Testis (tissue), 5 donors: ENCODE measurements at places on chromosomes 13 and 19.

DNA sequence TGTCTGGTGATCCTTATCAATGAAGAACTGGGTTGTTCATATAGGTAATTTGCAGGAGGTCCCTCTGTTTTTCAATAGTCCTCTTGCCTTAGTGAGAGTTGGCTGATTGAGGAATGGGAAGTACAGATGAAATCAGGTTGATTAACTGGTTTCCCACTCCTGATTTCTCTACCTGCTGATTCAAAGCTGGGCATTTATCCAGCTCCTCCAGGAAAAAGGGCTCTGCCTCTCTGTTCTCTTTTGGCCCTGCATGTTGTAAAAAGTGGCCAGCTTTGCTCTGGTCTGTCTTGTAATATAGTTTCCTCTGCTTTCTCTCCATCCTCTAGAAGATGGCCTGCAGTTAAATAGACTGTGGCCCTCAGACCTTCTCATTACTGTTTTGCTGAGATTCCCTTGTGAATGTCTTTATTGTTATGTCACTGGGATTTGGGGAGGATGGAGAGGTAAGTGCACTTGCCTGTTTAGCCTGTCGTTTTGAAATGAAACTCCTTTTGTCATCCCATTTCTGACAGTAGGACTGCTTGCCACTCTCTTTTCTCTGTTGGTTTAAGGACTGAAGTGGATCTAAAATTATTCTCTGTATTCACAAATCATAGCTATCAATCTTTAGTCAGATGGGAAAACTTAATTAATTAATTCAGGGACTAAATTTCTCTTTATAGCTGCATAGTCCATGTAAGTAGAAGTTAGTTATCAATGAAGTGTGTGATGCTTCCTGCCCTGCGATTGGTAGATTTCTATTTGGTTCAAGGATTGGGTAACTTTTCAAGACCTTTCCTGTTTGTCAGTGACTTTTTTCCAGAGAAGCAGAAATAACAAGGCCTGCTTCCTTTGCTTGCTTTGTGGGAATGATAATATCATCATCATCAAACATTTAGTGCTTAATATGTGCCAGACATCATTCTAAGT lies 28.5 kb downstream of the GARRE1 start:
- DNase-seq: no peak

- DNase-seq: no peak
These were observed 13.5 kb downstream of the BRSK1 start for GRCh38 chr19:55297267-55297666.

GRCh38 chr19:10828981-10829821 lies 6.8 kb downstream of the TMED1 start:
- peak; percentile 37 for DNase-seq

DNA sequence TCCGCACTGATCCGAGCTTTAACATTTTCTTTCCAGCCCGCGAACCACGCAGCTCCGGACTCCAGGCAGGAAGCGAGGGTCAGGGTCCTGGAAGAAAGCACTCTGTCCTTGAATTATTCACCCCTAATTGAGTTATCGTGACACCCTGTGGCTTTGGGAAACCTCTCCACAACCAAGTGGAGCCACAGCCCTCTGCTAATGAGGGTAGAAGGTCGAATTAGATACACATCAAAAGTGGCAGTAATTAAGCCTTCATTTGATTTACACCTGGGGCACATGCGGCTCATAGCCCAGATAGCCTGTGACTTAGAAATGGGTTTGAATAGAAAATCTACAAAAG lies 15.9 kb upstream of the RNF17 start:
- no peak for DNase-seq

GRCh38 chr13:66074018-66074615 lies 1156.0 kb downstream of the PCDH9 start:
- DNase-seq: no peak

GRCh38 chr13:45434556-45435371 lies 16.6 kb upstream of the SLC25A30 start:
- no peak for DNase-seq

DNA sequence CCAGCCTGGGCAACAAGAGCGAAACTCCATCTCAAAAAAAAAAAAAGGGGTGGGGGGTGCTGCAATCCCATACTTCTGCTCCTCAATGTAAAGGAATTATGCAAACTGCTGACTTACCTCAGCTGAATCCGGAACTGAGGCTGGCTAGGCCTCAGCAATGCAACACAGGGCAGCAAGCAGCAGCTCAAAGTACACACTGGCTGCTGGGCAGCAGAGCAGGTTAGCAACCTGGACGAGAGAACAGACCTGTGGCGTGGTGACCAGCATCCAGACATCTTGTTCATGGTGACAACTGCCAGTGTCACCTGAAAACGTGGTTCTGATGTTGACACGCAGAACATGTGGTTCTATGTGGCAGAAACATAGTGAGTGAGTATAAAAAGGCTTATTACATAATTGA lies 28.1 kb downstream of the ZNF14 start:
- DNase-seq: no peak

GRCh38 chr13:44822291-44822690 lies 167.0 kb downstream of the NUFIP1 start:
- no peak for DNase-seq

GRCh38 chr13:25064396-25064795 lies 31.5 kb upstream of the PABPC3 start:
- no peak for DNase-seq

- DNase-seq: no peak
These were observed 1.1 kb downstream of the MPV17L2 start for GRCh38 chr19:18194181-18194530.

GRCh38 chr19:52191951-52192350 lies 2.1 kb downstream of the PPP2R1A start:
- peak; percentile 57 for DNase-seq

DNA sequence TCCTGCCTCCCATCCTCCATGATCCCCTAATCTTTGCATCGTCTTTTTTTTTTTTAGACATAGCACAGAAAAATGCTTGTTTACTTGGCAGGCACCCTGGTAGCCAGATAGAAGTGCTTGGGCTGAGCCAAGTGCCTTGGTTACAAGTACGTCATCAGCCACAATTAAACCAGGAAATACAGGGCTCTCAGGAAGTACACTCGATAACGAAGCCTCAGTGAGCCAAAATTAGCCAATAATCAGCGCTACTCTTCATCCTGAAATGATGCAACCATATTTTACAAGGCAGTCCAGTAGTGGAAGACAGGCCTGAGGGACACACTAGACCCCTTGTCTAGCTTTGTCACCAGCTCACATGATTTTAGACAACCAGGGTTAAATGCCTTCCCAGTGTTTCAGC lies 194.0 kb upstream of the NBEA start:
- DNase-seq: peak; percentile 54

DNA sequence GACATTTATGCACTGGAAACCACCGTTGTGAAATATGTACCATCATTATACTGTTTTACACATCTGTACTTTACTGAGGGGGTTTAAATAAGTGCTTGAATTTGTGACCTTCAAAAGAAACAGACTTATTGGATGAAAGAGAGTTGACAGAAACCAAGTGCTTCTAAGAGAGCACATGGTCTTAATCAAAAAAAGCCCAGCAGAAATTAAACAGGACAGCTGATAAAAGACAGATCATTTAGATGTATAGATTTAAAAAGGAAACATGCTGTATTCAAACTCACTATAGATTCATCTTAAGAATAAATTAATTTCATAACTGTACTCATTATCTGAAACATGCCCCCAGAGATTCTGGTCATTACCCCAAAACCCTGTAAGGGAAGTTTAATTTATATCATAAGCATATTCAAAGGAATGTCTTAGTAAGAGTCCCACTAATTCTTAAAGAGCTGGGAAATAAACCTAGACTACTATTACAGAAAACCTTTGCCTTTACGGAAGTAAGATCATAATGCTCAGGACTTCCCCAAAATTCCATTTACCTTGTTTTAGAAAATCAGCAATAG lies 421.8 kb downstream of the DCT start:
- DNase-seq: no peak

DNA sequence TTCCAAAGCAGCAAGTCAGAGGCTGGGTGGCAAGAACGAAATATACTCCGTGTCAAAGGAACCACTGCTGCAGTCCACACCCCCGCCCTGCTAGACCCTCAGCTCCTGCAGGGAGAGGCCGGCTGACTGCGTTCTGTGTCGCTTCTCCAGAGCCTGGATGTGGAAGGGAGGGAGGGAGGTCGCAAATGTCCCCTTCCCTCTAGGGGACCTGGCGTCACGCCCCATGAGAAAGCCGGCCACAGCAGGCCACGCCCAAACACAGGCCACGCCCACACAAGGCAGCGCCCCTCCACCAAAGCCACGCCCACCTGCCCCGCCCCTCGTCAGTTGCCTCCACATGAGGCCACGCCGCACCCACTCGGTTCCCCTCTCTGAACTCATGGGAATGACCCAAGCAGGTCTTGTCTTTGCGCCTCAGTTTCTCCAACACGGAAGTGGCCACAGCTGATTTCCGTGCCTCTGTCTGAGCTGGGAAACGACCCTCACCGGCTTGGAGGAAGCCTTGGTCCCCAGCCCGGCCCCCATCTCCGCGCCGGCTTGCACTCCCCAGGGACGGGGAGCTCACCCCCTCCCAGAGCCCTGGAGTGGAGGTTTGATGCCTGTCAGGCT lies 38.4 kb upstream of the TCF3 start:
- peak; percentile 84 for DNase-seq

DNA sequence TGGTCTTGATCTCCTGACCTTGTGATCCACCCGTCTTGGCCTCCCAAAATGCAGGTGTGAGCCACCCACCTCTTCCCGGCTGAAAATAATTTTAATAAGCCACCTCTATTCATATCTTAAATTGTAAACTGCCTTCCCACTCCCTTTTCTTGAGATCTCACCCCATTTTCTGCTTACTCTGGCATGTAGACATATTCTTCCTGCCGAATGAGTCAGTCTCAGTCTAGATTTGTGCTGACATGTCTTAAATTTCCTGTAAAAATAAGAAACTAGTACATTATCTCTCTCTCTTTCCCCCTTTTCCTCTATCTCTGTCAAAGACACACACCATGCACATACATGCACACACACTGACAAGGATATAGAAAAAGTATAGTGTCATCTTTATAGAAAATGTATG lies 60.9 kb downstream of the THSD1 start:
- no peak for DNase-seq

GRCh38 chr13:114101358-114102130 lies 30.9 kb downstream of the RASA3 start:
- DNase-seq: no peak

DNA sequence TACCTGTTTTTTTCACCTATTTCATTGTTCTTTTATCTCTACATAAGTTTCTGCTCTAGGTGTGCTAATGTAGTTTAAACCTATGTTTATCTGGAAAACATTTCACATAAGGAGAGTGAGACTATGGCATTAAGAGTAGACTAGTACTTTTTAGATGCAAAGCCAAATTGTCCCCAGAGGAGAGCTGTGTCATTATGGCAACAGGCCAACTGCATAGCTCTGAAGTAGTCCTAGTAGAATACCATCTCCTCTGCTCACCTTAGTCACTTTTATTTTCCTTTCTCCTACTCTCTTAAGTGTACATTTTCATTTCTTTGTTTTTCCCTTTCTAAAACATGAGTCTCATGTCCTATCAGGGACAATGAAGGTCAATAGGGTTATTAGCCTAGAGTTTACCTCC lies 123.1 kb downstream of the ITGBL1 start:
- DNase-seq: no peak

GRCh38 chr13:82800391-82800790 lies 1081.9 kb downstream of the SLITRK1 start:
- no peak for DNase-seq

GRCh38 chr19:21604351-21604926 lies 99.0 kb downstream of the ZNF429 start:
- no peak for DNase-seq

DNA sequence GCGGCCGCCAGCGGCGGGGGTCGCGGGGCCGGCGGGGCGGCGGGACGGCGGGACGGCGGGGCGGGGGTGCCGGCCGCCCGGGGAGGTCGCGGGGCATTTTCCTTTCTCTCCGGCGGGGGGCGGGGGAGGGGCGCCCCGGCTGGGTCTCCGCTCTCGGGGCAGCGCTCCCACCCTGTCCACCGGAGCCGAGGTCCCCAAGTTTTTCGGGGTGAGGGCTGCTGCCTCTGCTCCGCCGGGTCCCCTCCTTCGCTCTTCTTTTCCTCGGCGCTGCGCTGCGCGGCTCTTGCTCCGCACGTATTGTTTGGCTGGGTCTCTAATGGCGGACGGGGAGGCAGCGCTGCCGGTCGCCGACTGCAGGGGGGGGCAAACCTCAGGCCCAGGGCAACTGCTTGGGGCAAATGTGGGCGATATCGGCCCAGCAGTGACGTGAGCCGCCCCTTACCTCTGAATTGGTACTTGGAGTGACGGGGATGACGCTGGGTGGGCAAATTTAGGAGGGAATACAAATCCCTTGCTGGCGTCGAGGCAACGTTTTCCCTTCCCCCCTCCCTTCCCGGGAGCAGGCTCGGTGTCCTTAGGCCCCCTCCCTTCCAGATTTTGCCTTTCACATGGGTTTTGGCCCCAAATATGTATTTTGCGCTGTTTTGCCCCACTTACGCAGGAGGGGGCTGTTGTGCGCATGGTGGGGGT lies 759 bp downstream of the ZMYM2 start:
- peak; percentile 62 for DNase-seq

GRCh38 chr19:48631225-48631624 lies 6.0 kb downstream of the DBP start:
- no peak for DNase-seq

DNA sequence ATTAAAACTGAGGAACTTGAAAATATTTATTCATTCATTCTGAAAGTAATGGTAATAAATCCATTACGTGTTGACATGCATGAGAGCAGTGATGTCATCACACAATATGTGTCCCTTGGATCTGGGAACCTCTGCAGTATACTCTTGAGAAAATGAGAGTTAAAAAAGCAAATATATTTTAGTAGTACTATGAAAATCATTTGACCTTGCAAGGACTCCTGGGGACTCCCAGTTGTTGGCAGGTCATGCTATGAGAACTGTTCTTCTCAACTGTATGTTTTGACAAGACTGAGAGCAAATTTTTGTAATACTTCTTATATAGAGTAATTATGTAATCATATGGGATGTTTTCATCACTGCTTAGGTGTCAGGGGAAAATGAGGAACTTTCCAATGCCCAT lies 249.4 kb downstream of the PCCA start:
- no peak for DNase-seq

GRCh38 chr13:103168901-103169508 lies 102.8 kb upstream of the SLC10A2 start:
- peak; percentile 69 for DNase-seq

- DNase-seq: no peak
These were observed 692 bp downstream of the RGS9BP start for GRCh38 chr19:32676186-32676894.

DNA sequence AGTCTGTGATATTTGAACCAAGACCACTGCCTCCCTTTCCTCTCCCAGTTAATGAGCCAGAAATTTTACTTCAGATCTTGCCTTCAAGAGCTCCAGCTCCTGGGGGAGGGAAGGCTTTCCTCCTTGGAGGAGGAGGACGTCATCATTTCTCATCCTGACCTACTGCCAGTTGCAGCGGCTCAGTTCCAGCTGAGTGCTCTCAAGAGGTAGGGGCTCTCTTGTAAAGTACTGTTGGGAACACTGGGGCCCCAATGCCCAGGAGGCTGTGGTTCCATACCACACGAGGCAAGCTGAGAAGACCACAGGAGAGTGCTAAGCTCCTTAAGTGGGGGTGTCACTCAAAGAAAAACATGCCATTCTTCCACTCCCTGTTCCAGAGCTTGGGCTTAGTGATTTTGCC lies 36.2 kb downstream of the METTL21C start:
- no peak for DNase-seq

GRCh38 chr13:21053231-21053630 lies 8.2 kb downstream of the LATS2 start:
- DNase-seq: no peak

- no peak for DNase-seq
These were observed 40.8 kb downstream of the CAPN12 start for GRCh38 chr19:38703509-38703908.
